ENCODE measurements at places on chromosomes 16 and 17.

DNA sequence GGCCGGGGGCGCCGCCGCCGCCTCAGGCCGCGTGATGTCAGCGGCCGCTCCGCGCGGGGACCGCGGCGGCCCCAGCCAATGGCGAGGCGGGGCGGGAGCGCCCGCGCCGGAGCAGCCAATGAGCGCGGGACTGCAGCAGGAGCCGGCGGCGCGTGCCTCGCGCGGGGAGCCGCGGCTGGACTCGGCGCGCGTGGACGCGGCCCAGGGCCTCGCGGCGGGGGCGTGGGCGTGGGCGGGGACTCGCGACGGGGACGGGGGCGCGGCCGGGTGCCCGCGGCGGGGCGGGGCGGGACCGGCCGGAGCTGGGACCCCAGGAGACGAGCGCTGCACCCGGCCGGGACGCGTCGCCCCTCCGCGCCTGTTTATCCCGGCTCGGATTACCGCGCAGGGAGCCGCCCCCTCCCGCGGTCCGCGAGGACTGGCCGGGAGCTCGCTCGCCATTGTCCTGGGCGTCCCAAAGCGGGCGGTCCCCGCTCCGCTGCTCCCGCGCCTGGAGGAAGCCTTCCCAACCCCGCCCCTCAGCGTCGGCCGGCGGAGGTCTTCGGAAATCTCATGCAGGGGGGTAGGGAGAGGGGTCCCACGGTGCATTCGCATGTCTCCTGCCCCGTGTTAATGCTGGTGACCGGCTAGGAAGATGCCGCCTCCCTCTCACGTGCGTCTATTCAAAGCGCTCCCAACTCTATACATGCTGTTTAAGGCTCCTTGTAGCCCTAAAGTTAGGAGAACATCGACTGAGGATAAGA lies at the start of gene RNF157:
Gene RNF157 (minus strand): TSS at position 33 of the 743 bp plus-strand sequence. CDS start 253 bp downstream, outside the sequence.
- peak; percentile 66 for DNase-seq

- no peak for DNase-seq
Measured at GRCh38 chr16:19520861-19521331, 1.0 kb downstream of the GDE1 start.

DNA sequence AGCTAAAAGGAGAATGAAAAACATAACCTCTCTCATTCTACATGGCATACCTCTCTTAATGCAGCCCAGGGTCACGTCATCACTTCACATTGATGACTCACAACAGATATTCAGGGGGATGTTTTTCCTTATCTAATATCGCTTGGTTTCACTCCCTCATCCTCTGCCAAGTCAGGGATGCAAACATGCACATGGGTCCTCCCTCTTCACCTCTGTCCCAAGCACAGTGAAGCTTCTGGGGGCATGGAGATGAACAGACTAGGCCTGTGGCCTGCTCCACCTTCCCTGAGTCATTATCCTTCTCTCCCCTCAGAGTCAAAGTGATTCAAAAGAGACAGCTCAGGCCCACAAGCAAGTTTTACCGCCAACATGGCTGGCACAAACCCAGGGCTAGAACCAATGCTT lies 2.3 kb upstream of the MT2A start:
- DNase-seq: no peak

GRCh38 chr16:253833-254232 lies 19.2 kb downstream of the FAM234A start:
- no peak for DNase-seq

DNA sequence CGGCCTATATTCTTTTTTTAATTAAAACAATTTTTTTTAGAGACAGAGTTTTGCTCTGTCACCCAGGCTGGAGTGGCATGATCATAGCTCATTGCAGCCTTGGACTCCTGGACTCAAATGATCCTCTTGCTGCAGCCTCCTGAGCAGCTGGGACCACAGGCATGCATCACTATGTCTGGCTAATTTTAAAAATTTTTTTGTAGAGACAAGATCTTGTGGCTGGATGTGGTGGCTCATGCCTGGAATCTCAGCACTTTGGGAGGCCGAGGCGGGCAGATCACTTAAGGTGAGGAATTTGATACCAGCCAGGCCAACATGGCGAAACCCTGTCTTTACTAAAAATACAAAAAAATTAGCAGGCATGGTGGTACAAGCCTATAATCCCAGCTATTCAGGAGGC lies 54.8 kb upstream of the MSI2 start:
- DNase-seq: no peak

- peak; percentile 49 for DNase-seq
Measured at GRCh38 chr17:36148559-36149295, 27.7 kb downstream of the TBC1D3B start.

DNA sequence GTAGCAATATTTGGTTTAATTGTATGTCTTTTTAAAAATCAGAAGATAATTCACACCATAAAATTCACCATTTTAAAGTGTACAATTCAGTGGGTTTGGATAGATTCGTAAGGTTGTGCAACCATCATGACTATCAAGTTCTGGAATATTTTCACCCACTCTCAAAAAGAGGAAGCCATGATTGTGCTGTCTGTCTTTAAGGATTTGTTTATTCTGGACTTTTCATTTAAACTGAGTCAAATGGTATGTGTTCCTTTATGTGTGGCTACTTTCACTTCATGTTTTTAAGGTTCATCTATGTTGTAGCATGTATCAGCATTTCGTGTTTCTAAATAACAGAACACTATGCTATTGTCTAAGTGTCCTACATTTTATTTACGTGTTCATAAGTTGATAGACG lies 68.1 kb upstream of the CPHXL start:
- DNase-seq: no peak

DNA sequence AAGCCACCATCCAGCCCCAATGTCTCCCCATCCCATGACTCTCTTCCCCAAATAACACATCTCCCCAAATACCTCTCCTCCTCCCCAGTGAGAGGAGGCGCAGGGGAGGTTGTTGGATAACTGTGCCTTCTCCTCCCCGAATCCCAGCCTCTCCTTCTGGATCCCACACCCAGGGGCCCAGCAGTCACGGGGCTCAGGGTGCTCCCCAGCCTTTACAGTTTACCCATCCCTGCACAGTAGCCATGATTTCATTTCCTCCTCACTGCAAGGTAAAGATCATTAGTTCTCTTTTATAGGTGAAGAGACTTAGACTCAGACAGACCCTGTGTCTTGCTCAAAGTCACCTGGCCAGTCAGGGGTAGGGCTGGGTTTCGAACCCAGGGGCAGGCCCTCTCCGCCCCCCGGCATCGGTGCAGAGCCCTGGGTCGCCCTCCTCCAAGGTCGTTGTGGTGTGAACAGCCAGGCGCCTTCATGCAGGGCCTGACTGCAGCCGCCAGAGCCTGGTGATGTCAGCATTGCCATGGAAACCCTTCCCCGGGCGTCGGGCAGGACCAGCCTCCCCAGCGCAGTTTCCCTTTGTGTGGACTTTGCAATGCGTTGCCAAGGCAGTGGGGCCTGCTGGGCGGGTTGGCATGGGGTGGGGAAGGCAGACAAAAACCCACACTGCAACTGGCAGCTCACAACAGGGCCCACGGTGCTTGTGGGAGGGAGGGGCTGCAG lies 53.3 kb upstream of the TOB1 start:
- DNase-seq: peak; percentile 63

DNA sequence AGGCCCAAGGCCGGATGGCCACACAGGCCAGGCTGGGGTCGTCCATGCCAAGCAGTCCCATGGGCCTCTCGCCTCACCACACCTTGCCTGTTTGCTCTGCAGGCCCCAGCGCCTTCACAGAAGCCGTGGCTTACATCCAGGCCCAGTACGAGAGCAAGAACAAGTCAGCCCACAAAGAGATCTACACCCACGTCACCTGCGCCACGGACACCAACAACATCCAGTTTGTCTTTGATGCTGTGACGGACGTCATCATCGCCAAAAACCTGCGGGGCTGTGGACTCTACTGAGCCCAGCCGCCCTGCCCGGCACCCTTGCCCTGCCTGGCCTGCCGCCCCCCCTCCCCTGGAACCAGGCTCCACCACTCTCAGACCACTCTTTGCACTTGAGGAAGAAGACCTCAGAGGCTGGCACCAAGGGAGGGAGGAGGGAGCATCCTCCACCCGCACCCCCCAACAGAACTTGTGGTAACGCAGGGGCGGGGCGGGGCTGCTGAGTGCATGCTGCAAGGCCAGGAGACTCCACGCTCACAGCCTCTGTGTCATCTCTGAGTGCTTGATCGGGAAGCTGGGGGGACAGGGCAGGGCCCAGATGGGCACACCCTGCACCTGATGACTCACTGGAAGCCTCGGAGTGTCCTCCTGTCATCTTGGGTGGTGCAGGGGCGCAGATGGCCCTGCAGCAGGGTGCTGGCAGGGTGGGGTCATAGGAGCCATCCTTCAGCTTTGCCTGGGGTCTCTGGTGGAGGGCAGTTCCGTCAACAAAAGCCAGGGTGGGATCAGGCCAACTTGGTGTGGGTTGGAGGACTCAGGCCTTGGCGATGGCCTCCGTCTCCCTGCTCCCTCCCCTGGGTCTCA lies 81.5 kb downstream of the AMFR start:
- DNase-seq: no peak

GRCh38 chr17:35605678-35606077 lies 18.6 kb downstream of the AP2B1 start:
- DNase-seq: no peak

- DNase-seq: no peak
Measured at GRCh38 chr16:9965079-9965478, 217.1 kb downstream of the GRIN2A start.

- no peak for DNase-seq
Measured at GRCh38 chr16:87840271-87840978, 28.9 kb downstream of the SLC7A5 start.

- DNase-seq: no peak
Measured at GRCh38 chr17:6641247-6641863, 495 bp downstream of the TXNDC17 start.

- no peak for DNase-seq
Measured at GRCh38 chr16:19431636-19432340, 14.1 kb downstream of the TMC5 start.

DNA sequence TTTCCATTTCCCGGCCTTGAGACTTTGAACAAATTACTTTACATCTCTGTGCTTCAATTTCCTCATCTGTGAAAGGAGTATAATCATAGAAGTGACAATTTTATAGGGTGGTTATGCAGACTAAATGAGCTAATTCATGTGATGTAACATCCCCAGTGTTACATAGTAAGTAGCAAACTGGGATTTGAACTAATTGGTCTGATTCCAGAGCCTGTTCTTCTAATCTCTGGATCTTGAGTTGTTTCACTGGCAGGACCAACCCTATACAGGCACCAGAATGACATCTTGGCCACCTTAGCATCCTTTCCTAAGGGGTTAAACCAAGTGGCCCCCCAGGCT lies 77.7 kb downstream of the AATF start:
- DNase-seq: no peak

DNA sequence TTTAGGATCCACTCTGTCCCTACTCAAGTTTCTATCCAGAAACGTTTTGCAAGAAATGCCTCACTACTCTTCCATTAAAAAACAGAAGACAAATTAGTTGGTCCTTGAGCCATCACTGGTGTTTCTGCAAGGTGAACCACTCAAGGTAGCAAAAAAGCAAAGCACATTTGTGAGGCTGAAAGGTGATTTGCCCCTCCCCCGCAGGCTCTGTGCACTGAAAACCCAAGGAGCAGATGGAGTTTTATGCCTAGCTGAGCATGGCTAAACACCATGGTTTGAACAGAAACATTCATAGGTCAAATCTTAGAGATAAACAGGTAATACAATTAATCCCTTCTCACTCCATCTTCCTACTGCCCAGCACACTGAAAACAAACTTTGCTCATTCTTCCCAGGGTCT lies 538.2 kb upstream of the CDH5 start:
- DNase-seq: no peak

GRCh38 chr17:80163336-80163735 lies 6.5 kb upstream of the CARD14 start:
- no peak for DNase-seq

DNA sequence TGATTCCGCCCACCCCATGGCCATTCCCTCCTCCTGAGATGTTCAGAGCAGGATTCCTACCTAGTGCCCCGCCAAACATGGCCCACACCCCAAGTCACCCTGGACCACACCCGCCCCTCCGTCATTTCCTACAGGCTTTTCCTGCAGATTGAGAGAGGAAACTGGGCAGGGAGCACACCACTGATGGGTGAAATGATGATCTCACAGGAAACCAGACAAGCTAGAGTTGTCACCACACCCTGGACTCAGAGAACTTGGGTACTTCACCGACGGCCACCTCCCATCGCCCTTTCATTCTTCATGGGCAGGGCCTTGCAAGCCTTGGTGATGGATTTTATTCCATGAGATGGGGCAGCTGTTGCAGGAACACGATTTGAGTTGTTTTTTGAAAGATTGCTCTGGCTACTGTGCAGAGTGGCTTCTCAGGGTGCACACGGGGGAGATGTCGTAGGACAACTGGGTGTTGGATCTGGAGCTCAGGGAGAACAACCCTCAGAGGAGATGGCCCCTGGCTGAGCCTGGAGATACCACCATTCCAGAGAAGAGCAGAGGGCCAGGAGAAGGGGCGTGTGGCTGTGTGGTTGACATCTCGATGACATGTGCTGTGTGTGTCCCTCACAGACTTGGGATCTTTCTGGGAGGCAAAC lies 7.4 kb upstream of the B9D1 start:
- DNase-seq: no peak

DNA sequence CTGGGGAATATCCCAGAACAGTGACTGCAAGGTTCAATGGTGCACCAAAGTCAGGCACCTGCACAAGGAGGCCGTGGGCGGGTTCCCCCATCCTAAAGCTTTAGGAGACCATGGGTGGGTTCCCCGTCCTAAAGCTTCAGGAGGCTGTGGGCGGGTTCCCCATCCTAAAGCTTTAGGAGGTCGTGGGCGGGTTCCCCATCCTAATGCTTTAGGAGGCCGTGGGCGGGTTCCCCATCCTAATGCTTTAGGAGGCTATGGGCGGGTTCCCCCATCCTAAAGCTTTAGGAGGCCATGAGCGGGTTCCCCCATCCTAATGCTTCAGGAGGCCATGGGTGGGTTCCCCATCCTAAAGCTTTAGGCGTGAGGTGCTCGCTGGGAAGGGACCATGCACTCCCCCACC lies 313.3 kb downstream of the FOXL1 start:
- no peak for DNase-seq

GRCh38 chr17:34411646-34412421 lies 48.8 kb upstream of the CCL1 start:
- no peak for DNase-seq

DNA sequence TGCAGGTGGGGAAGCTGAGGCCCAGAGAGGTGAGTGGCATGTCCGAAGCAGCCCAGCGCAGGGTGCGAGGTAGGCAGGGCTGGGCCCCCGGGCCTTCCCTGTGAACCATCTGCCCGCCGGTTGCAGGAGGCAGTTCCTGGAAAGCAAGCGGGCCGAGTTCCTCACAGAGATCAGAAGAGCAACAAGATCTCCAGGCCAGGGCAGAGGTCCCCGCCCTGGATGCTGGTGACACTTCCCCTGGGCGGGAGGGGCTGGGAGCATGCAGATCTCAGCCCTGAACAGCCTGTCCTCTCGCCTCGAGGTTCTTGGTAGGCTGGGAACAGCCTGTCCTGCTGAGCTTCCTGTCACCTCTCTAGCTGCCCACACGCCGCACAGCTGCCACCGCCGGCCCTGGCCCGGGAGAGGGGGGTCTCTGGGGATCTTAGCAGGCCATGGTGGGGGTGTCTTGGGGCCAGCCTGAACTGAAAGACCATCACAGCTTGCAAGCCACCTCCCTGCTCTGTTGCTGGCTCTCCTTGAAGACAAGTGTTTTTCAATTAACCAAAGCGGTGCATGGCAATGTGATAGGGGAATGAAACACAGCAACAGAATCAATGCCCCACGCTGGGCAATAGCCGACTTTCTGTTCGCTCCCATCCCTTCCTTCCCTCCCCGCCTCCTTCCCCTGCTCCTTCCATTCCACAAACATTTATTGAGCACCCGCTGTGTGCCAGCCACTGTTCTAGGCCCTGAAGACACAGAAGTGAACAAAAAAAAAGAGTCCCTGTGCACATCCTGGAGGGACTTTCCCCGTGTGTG lies 31.7 kb downstream of the SOCS1 start:
- peak; percentile 56 for DNase-seq

GRCh38 chr17:79009397-79010303 lies at the start of gene CANT1:
Gene CANT1 (minus strand): TSS chr17:79009764. CDS start chr17:78997622, 12,142 bp downstream.
- peak; percentile 84 for DNase-seq

- no peak for DNase-seq
Measured at GRCh38 chr16:24838554-24839266, 7.1 kb upstream of the SLC5A11 start.
